ENCODE measurements at places on chromosomes 11 and 22.

DNA sequence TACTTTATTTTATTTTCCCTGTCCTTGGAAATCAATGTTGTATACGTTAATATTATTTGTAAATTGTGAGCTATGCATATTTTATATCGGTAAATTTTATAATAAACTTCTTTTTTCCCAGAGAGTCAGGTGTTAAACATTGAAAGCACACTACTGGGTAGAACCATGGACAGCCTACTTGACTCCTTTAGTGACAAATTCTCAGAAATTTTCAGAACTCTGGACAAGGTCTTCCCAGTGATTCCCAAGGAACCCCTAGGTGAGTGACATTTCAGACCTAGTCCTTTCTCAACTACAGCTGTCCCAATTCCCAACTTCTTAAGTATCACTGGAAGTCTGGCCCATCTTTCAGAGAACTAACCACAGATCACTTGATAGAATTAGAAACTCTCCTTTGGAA, 107.2 kb downstream of the RCN1 start:
- no peak for DNase-seq

DNA sequence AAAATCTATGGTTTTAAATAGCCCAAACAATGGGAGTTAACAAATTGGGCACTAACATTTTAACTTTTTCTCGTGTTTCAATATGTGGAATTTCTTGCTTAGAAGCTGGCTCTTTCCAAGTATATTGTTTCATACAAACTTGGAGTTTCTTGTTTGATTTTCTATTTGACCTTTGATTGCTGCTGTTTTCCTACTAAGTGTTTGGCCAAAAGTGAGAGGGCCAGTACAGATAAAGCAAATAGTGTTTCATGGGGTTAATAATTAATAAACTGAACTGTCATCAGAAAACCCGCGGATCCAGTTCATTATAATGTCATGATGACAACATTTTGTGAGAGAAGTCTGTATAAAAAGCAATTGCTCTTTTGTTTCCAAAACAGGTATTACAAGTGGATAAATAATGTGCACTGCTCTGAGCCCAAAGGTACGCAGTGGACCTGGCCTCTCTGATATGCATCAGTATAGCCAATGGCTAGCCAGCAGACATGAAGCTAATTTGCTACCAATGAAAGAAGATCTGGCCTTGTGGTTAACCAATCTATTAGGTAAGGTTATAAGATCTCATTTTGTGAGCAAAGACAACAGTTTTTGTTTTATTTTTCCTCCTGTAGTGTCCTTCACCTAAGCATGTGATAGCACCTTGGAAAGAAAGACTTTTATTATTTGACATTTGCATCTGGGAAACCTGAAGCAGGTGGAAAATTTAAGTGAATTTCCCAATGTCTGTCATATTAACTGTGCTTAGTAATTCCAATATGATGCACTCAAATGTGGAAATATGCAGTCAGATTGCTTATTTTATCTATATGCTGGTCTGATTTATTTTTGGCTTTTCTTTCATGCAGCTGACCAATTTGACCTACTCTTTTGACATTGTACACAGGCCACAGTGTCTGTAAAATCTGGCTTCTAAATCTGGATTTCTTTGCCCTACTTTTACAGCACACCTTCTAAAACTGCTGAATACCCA, 8.3 kb downstream of the GAS2 start:
- no peak for DNase-seq

- no peak for DNase-seq
Observed at GRCh38 chr11:116261606-116262005, 511.2 kb downstream of the BUD13 start.

- no peak for DNase-seq
Observed at GRCh38 chr11:66607126-66607834, 9.2 kb upstream of the RBM14 start.

- no peak for DNase-seq
Observed at GRCh38 chr22:17250380-17251082, 31.3 kb upstream of the ADA2 start.

GRCh38 chr11:34840736-34841386, 75.3 kb downstream of the APIP start:
- DNase-seq: peak; percentile 13

DNA sequence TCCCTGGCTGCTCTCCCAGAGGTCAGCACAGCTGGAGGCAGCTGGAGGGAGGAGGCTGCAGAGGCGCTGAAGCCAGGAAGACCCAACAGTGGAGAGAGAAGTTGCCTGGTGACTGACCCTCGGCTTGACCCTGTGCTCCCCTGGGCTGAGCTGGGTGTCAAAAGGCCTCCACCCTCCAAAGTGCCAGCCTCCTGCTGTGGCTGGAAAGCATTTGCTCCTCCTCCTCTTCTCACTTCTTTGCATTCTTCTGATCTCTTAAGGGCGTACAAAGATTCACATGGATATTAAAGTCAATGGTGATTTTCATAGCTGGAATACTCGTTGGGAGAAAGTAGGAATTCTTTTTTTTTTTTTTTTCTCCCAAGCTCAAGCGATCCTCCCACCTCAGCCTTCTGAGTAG, 91.7 kb downstream of the MED15 start:
- no peak for DNase-seq

GRCh38 chr11:2621894-2622293, 77.9 kb downstream of the KCNQ1OT1 start:
- no peak for DNase-seq

DNA sequence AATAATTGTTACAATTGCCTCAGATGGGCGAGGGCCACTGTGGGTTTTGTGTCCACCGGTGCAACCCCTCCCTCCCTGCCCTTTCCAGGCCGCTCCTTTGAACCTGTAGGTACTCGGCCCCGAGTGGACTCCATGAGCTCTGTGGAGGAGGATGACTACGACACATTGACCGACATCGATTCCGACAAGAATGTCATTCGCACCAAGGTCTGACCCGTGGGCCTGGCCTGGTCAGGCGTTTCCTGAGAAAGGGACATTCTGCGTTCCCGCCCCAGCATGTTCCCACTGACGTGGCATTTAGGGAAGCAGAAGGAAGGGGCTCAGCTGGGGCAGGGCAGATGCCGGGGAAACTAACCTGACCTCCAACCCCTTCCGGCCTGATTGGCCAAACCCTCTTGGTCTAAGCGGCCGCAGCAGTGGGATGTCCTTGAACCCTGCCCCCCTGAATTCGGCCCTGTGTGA, 10.1 kb downstream of the SIDT2 start:
- DNase-seq: no peak

DNA sequence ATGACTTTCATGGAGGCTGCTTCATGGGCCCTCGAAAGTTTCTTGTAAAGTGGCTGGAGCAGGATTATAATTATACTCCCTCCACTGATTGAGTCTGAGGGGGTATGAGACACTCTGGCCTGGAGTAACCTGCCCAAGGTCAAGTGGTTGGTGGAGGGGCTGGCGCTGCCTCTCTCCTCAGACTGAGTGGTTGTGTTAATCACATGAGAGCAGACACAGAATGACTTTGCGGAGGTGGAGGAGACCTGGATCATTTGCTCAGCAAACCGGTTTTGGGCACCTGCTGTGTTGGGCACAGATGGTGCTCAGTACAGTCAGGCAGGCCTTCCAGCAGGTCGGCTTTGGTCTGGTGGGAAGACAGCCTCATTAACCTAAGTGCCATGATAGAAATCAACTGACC, 11.8 kb downstream of the BCR start:
- DNase-seq: no peak

GRCh38 chr11:102415304-102415916, 37.2 kb downstream of the TMEM123 start:
- no peak for DNase-seq

- peak; percentile 39 for DNase-seq
Observed at GRCh38 chr11:57668434-57668782, 494 bp downstream of the ZDHHC5 start.

DNA sequence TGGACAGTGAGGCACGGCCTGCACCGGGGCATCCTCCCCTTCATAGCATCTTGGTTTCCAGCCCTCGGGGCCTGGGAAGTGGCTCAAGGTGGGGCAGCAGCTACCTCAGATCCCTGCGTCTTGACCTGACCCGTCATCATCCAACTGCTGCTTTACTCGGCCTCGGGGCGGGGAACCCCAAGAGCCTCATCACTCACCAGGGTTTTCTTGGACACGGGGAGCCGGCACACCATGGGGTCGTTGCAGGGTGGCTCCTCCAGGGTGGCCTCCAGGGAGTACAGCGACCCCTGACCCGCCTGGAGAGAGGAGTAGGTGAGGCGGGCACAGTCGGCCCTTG, 651 bp downstream of the CTSF start:
- no peak for DNase-seq

DNA sequence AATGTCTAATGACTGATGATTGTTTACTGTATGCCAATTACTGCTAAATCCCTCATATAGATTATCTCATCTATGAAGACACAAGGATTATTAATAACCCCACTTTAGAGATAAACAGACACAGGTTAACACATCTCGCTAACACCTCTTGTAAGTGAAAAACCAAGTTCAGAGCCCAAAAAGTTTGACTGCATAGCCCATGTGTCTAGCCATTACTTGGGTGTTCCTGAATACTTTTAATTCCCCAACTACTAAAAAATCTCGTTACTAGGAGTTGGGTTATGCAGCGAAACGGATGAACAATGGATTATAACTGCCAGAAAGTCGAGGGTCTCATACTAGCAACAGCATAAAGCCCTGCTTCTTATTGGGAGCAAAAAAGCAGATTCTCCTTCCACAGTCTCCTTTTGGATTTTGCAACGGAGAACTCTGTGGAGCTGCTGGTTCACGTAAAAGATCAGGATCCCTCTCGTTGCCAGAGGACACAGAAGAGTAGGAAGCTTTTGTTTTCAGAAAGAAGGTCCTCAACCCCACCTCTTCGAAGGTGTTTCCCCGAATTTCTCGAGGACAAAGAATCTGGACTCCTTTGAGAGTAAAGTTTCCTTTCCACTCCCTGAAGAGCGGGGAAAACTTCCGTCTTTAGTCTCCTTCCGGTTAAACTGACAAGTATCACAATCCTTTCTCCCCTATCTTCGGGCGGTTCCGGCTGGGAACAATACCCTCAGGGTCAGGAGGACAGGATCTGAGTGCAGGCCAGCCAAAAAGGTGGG, 979 bp downstream of the ZBED5 start:
- peak; percentile 70 for DNase-seq

DNA sequence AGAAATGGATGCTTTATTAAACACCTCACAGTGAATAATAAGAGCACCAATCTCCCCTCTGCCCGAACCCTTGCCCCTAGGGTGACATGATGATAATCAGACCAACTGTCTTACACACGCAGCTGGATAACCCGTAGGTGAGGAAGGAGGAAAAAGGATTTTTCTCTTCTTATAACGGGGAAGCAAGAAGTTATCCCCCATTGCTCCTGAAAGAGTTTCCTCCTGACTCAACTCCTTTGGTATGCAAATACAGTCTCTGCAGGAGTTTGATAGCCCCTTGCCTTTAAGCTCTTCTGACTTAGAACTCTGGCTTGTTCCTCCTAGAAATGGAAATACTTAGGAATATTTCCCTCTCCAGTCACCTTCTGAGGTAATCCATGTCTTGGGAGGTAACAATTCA, 455.8 kb downstream of the TMEM135 start:
- DNase-seq: no peak

GRCh38 chr11:66045177-66045639, 3.8 kb downstream of the GAL3ST3 start:
- peak; percentile 80 for DNase-seq

- no peak for DNase-seq
Observed at GRCh38 chr11:102868339-102868738, 6.4 kb downstream of the MMP12 start.

- DNase-seq: no peak
Observed at GRCh38 chr22:43516996-43517635, 105.3 kb downstream of the MPPED1 start.

DNA sequence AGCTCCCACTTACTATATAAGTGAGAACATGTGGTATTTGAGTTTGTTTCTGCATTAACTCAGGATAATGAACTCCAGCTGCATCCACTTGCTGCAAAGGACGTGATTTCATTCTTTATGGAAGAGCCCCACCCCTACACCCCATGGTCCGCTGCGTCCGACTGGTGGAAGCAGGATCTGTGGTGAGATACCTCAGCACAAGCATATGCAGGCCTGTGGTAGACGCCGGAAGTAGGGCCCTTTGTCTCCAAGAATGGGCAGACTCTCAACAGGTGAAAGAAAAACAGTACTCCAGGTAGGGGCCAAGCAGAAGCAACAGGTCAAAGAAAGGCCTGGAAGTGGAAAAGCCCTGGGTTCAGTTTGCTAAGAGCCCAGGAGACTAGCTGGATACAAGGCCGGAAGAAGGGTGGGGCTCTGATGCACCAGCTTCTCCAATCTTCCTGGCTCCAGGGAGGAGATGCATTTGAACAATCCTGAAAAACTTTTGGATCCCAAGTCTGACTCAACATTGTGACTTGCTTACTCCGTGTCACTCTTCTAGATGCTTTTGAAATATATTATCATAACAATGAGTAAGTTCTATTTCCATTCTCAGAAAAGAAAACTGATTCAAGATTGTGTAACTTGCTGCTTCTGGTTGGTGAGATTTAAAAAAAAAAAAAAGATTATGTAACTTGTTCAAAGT, 30.4 kb downstream of the NEAT1 start:
- no peak for DNase-seq

DNA sequence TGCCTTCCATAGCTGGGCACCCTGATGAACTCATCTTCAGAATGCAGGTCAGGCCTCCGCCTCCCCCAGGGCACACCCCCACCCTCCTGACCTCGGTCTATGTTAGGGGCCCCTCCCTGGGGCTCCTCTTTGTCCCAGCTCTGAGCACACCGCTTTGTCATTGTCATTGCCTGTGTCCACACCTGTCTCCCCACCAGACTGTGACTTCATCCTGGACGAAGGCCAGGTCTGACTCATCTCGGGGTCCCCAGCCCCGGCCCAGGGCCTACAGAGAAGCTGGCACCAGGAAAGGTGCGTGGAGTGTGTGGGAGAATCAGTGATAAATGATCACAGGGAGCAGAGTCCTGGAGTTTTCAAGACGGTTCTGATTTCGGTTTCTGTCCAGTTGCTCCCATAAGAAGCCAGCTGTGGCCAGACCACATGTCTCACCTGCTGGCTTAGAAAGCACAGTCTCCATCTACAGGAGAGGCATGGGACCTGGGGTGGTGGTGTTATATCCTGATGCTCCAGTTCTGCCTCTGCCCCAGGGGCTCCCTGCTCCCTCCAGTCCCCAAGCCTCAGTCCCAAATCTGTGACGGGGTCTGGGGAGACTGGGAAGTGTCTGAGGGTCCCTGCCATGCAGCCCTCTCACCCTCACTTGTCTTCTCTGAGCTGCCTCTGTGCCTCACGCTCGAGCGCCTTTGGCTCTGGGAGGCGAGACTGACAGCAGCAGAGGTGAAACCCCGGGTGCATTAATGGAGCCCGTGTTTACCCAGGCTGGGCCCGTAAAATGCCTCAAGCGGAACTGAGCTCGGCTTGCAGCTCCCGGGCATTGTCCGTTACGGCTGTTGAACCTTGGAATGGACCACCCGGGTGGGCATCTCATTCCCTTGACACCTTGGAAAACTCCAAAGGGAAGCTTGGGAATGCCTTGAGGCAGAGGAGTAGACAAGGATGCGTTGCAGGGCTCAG, 85.5 kb upstream of the WNT11 start:
- no peak for DNase-seq

DNA sequence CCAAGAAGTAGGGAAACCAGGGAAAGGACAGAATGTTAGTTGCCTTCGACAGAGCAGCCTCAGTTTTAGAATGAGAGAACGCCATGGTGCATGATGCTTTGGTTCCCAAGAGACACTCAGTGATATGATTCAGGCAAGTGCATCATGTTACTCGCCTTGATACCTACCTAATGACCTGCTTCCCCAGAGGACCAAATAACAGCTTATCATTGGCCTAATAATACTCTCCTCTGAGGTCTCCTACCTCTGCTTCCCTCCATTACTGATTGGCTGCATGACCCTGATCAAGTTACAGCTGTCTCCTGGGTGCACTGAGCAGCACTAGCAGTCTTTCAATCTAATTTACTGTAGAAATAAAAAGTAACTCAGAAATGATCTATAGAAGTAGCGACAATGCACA, 979.7 kb upstream of the FAT3 start:
- DNase-seq: no peak

GRCh38 chr11:68840661-68841653, 759 bp downstream of the CPT1A start:
- no peak for DNase-seq
